Esophagus (tissue), 2 donors: ENCODE measurements at places on chromosomes 2 and 18. TPM values are rescaled to one million over a fixed set of nuclear protein-coding genes. Genes with fewer than 3 reads are reported as not detected.

GPR39 gene
- 0.93 TPM for polyA plus RNA-seq

THUMPD2 gene
- polyA plus RNA-seq = 8.7 TPM

ABCG8 gene
- not detected for polyA plus RNA-seq

TMEM198 gene
- 1.7 TPM for polyA plus RNA-seq

NAT8 gene
- not detected for polyA plus RNA-seq

GCG gene
- polyA plus RNA-seq = 0.10 TPM

ANKRD12 gene
- polyA plus RNA-seq = 6.1 TPM

CDH2 gene
- 0.38 TPM for polyA plus RNA-seq

REG3A gene
- polyA plus RNA-seq = 1.5 TPM
